Naive thymus-derived CD8-positive, alpha-beta T cell (primary cell): ENCODE measurements at places on chromosomes 11 and 22.
A peak's percentile ranks its signal among the peaks of the same experiment; 100 is the strongest.

DNA sequence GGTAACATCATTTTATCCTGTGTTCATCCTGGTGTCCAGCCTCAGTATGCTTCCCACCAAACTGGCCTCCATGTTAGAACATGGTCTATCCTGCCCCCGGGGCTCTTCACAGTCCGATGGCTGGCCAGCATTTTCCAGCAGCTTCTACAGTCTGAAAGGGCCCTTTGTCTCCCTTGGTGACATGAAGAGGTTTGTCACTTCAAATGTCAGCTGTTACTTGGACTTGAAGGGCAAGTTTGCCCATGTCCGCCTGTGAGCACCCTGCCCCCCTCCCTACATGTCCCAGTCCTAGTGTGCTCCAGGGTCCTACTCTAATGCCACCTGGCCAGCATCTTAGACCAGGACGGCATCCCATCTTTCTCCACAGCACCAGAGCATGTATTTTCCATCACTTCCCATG is 24.7 kb downstream of the PATZ1 start:
- DNase-seq: no peak

GRCh38 chr11:134235399-134235798 is 10.9 kb downstream of the VPS26B start:
- no peak for DNase-seq

DNA sequence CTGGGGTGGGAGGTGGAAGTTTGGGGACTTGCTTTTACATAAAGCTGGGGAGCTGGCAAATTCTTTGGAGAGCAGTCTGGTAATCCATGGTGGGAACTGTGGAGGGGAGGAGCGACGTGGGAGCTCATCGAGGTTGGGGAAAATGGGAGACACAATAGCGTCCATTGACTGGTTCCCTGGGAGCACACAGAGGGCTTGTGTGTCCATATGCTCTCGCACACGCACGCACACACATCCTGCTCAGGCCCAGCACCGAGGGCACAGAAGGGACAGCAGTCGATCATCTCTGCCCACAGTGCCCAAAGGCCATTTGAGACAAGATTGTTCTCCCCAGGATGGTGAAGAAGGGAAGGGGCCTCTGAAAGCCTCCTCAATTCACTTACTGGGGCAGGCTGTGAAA is 53.7 kb downstream of the FBXO7 start:
- no peak for DNase-seq

DNA sequence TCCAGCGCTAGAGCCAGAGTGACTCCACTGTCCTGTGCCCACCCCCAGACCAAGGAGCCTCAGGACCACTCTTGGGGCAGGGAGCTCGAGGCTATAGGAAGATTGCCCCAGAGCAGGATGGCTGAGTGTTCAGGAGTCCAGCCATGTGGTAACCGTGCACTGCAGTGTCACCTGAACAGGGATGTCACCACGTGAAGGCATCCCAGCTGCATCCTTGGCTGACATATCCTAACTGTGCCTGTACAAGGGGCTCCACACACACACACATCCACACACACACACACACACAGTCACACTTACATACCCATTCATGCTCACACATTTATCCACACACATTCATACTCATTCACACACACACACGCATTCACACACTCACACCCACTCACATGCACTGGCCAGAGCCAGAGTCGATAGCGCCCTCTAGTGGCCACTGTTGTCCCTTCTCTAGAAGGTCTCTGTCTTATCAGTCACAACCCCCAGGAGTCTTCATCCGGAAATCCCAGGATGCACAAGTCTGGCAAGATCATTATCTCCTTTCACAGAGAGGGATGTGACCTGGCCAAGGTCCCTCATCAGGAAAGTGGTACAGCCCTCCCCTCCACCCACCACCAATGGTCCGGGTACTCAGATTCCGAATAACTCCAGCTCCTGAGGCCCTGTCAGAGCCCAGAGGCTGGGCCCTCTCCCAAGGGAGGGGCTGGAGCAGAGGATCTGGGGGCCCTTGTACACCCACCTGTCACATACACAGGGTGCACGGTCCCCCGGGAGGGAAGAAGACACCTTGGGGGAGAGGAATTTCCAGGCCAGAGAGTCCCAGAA is 55.1 kb downstream of the IGLL5 start:
- peak; percentile 55 for DNase-seq

GRCh38 chr11:88410056-88410455 is 72.5 kb upstream of the CTSC start:
- no peak for DNase-seq

- no peak for DNase-seq
Observed at GRCh38 chr11:60786811-60787567, 1.9 kb downstream of the MS4A10 start.

GRCh38 chr22:22045571-22046335 is 63.2 kb upstream of the TOP3B start:
- no peak for DNase-seq

- DNase-seq: no peak
Observed at GRCh38 chr11:122150216-122151124, 34.5 kb upstream of the BLID start.
